ENCODE measurements at places on chromosomes 5 and 9. TPM values are rescaled to one million over a fixed set of nuclear protein-coding genes. Genes with fewer than 3 reads are reported as not detected.

Gene HMMR
- 29.0 TPM for total RNA-seq

Gene SMIM33
- not detected for total RNA-seq

GRCh38 chr5:125603321-125603720 is 819.9 kb upstream of the GRAMD2B start:
- no peak for DNase-seq

DNA sequence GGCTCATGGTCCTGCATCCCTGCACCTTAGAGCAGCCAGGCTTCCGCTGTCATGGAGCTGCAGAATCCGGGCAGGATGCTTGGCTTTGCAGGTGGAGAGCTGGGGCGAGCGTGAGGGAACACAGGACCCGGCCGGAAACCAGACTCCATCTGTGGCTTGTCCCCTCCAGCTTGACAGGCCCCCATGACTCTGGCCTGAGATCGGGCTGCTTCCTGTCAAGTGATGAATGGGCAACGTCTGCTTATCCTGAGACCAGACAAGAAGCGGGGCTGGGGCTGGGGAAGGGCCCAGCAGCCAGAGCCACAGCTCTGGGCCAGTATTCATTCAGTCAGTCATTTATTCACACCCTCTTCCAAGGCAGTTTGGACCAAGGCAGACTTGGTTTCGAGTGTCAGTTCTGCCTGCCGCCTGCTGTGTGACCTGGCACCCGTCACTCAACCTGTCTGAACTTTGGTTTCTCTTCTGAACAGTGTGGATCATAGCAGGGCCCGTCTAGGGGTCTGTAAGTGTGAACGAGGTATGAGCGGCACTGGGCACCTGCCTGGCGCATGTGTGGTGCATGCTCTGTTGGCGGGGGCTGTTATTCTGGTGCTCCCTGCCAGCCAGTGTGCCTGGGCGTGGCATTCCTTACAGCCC is 37.5 kb downstream of the NEK6 start:
- no peak for DNase-seq

DNA sequence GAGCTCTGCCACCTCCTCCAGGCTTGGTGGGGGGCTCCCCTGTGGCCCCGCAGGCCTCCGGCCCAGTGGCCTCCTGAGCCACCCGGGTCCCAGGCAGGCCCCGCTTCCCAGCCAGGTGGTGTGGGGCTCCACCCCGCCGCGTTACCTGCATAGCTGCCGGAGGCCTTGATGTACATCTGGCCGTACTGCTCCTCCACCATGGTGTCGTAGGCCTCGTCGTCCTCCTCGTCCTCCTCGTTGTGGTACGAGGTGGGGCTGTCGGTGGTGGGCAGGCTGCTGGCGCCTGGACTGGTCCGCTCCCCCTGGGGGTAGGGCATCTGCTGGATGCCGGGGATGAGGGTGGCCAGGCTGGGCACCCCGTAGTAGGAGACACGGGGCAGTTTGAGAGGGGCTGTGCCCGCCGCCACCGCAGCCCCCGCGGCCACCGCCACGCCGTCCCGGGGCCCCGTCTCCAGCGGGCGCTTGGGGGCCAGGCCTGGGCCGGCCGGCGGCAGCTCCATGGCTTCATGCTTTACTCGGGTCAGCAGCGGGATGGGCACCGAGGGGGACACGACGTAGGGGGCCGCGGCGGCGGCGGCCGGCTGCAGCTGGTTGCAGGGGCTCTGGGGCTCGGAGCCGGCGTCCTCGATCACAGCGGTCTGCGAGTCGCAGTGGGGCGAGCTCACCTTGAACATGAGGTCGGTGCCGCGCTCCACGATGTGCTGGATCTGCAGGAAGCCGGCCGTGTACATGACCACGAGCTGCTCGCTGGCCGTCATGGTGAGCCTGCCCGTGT is 45.4 kb downstream of the NACC2 start:
- DNase-seq = no peak

Gene DEPDC1B
- total RNA-seq = 8.4 TPM

- peak; percentile 31 for DNase-seq
Measured at GRCh38 chr9:113381909-113382411, 5.2 kb upstream of the HDHD3 start.

DNA sequence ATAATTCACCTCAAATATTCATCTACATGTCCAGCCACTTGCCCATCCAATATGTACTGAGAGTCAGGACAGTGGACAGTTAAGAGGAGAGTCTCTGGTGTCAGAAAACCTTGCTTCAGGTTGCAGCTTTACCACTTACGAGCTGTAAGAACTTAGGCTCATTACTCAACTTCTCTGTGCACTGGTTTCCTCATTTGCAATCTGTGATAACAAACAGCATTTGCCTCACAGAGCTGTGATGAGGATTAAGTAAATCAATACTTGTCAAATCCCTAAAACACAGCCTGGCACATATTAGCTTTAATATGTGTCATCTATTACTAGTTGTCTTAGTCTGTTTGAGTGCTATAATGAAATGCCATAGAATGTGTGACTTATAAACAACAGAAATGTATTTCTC is 8.6 kb downstream of the GOLGA1 start:
- no peak for DNase-seq

Gene TEK
- total RNA-seq = 36.5 TPM

GRCh38 chr9:71663931-71664459 is 104.3 kb downstream of the CEMIP2 start:
- no peak for DNase-seq

- no peak for DNase-seq
Measured at GRCh38 chr9:108983885-108984284, 29.4 kb downstream of the CTNNAL1 start.

GRCh38 chr9:100409176-100409556 is 17.8 kb upstream of the MSANTD3 start:
- DNase-seq = no peak

Measured in urinary bladder (tissue), 4 donors.